ENCODE measurements at places on chromosomes 1 and 21.
A peak's percentile ranks its signal among the peaks of the same experiment; 100 is the strongest.

- no peak for DNase-seq
Measured at GRCh38 chr1:168298446-168298845, 17.8 kb downstream of the TBX19 start.

- DNase-seq = no peak
Measured at GRCh38 chr1:8844501-8845006, 27.1 kb upstream of the RERE start.

DNA sequence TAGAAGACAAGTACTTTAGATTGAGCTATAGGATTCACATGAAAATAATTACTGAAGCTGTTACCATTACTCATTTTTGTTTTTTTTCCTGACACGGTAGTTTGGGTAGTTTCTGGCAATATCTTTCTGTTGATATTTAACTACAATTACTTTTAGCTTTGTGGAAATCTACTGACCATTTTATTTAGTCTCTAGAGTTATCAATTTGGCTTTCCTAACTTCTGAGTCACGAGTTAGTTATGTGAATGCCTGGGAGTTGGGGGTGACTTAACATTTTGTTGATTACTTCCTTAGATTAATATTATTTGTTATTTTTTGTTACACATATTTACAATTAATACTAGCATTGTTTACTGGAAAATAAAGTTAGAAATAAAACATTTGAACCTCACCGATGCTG lies 160.6 kb downstream of the HMCN1 start:
- no peak for DNase-seq

- no peak for DNase-seq
Measured at GRCh38 chr1:228358039-228358763, 48.4 kb downstream of the TRIM11 start.

- DNase-seq = no peak
Measured at GRCh38 chr1:42135426-42135825, 17.8 kb upstream of the GUCA2B start.

- no peak for DNase-seq
Measured at GRCh38 chr1:154222918-154223317, 2.2 kb downstream of the UBAP2L start.

GRCh38 chr21:24294171-24294570 lies 1313.1 kb downstream of the MRPL39 start:
- DNase-seq = no peak

DNA sequence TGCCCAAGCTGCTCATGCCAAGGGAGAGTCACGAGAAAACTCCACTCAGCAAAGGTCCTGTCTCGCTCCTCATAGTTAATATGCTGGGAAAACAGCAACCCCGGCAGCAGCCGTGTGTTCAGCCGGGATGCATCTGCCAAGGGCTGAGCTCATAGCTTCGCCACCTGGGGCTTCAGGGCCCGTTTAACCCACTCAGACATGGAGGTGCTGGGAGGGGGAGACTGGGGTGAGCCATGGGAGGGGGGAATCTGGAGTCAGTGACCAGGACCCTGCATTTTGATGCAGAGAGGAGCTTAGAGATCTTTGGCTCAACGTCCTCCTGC lies 283.4 kb downstream of the PTPRU start:
- no peak for DNase-seq

DNA sequence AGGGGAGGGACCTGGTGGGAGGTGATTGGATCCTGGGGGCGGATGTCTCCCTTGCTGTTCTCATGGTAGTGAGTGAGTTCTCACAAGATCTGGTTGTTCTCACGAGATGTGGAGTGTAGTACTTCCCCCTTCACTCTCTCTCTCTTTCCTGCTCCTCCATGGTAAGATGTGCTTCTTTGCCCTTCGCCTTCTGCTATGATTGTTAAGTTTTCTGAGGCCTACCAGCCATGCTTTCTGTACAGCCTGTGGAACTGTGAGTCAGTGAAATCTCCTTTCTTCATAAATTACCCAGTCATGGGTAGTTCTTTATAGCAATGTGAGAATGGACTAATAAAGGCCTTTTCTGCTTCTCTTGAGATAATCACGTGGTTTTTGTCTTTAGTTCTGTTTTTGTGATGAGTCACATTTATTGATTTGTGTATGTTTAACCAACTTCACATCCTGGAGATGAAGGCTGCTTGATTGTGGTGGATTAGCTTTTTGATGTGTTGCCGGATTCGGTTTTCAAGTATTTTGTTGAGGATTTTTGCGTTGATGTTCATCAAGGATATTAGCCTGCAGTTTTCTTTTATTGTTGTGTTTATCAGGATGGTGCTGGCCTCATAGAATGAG lies 45.5 kb downstream of the RABGAP1L start:
- peak; percentile 84 for DNase-seq

DNA sequence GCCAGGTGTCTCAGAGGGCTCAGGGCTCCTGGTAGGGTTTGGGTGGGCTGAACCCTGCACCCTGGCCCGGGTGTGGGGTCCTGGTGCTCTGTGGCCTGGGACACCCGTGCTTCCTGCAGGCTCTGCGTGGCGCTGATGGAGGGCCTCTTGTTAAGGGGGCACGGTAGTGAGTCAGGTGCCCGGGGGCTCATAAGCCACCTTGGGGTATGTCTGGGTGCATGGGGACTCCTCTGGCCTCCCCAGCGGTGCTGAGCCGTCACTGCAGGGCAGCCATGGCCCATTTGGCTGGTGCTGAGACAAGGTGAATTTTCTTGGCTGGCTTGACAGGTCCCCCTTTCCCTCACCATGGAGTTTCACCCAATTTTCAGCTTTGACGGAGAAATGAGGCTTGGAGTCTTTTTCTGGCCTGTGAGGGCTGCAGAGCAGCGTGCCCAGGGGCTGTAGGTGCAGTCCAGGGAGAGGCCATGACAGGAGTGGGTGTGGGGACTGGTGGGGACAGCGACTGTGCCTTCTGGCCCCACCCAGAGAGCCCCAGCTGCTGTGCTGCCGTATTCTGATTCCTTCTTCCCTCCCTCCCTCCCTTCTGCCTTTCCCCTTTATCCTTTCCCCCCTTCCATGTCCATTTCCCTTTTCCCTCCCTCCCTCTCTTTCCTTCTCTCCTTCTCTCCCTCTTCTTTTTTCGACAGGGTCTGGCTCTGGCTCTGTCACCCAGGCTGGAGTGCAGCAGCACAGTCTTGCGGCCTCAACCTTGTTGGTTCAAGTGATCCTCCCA lies 40.4 kb downstream of the SKI start:
- no peak for DNase-seq

- DNase-seq = no peak
Measured at GRCh38 chr1:74673351-74674111, at the start of gene ERICH3. ERICH3 (minus strand) TSS chr1:74673792; CDS start chr1:74673519, 273 bp downstream.

DNA sequence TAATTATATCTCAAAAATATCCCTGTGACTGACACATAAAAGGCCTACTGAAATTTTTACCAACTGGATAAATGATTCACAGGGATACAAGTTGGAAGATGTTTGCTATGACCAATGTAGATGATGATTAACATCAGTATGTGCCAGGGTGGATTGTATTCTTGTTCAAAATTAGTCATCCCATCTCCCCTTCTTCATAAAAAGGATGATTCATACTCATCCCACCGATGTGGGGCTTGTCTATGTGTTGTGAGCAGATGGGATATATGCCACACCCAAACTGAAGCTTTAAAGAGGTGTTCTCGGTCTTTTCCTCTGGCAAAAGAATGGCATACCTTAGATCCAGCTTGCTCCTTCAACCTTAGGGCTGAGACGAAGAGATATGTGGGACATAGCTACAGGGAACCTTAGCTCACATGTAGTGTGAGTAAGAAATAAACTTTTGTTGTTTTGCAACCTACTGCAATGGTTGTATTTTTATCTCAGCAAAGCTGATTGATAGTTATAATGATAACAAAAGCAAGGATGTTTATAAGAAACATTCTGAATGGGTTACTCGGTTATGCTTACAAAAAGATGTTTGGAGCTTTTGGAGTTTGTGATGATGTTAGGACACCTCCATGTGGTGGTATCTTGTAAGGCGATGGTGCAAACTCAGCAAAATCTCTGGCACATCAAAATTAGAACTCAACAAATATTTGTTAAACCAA lies 29.4 kb downstream of the SPATA17 start:
- DNase-seq = no peak

- DNase-seq = no peak
Measured at GRCh38 chr1:84264961-84265360, 36.5 kb upstream of the SAMD13 start.

DNA sequence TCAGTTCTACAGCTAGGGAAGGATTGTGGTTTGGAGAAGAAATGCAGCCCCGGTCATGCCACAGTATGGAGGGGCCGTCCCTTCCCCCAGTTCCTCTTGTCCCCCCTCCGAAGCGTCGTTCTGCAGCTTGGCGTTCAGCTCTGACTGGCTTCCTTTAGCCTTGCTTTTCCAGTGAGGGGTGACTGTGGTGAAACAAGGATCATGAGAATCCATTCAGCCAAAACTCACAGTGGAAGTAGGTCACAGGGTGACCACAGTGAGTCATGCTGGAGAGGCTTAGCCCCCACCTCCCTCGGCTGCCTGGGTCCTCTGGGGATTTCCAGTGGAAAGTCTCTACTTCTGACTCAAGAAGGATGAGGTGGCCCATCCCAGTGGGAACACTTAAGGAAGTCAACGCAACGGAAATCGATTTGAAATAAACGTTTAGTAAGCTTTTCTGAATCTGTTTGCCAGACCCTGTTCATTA lies 37.3 kb upstream of the COL6A2 start:
- DNase-seq = peak; percentile 51

- no peak for DNase-seq
Measured at GRCh38 chr1:30447080-30447479, 276.3 kb downstream of the MATN1 start.

DNA sequence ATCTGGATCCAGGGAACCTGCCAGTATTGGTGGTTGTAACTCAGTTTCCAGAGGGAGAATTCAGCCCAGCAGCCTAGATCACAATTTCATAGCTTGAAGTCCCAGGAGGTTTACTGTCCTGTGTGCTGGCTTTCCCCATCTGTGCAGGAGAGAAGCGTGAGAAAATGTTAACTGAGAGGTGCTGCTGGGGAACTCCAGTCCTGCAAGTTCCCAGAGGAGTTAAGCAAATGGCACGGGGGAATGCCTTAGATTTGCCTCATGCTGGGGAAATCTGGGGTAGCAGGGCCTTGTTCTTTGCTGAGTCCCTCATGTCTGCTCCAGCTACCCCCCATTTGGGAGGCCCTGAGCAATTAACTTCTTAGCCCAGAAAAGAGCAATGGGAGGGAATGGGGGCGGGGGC lies 25.1 kb upstream of the SLAMF6 start:
- no peak for DNase-seq

DNA sequence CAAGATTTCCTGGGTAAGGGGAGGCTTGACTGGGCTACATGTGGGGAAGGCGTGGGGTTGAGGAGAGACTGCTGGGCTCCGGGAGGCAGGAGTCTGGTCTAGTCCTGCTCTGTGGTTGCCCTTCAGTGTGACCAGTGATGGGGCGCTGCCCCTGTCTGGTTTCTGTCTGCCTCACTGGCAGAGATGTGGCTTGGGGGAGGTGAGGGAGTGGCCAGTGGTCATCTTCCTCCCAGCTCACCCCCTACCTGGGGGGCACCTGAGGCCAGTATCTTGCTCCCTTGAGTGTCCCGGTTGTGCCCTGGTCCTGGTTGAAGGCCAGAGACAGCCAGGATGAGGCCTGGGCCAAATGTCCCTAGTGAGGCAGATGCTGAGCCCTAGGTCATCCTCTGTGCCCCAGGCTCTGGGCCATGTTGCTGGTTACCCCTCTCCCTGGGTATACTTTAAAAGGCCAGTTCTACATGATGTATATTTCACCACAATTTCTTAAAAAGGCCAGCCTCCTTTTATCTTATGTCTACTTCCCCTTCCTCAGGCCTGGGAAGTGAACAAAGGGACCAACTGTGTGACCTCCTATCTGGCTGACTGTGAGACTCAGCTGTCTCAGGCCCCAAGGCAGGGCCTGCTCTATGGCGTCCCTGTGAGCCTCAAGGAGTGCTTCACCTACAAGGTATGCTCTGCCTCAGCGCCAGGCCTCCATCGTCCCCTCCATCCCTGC lies 10.5 kb downstream of the FAAH start:
- DNase-seq = no peak

- no peak for DNase-seq
Measured at GRCh38 chr1:57839526-57839925, 415.7 kb upstream of the DAB1 start.
